ENCODE measurements at places on chromosomes 16 and 17. TPM values are rescaled to one million over a fixed set of nuclear protein-coding genes. Genes with fewer than 3 reads are reported as not detected.

The PITPNM3 gene
- 1.8 TPM for total RNA-seq

The NETO2 gene
- 89.8 TPM for total RNA-seq

The IRX6 gene
- total RNA-seq, result not detected

The CLEC19A gene
- total RNA-seq, result 0.08 TPM

The EVI2B gene
- 0.10 TPM for total RNA-seq

The SYNGR3 gene
- total RNA-seq, result 6.1 TPM

Data from A549 treated with RU486 at 1 μM for 4 hours (cell line).